ENCODE measurements at places on chromosomes 3 and 15. TPM values are rescaled to one million over a fixed set of nuclear protein-coding genes. Genes with fewer than 3 reads are reported as not detected.
A peak's percentile ranks its signal among the peaks of the same experiment; 100 is the strongest.

Gene RHOV
- 11.8 TPM for total RNA-seq

Gene SSUH2
- 2.2 TPM for total RNA-seq

DNA sequence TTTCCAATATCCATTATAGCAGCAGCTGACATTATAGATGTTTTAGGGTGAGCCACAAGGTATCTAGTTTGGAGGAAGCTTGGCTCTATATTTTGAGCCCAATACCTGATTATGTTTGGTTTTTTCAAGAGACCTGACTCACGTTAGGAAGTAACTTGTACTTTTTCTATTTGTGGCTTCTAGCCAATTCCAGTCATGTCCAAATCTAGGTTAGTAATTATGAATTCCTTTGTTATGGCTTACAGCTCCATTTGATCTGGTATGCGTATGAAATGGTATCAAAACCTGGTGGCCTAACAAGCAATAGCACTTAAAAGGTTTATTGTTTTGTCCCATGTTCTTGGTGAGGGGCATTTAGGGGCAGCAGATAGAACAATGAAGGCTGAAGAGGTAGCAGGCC is 115.9 kb downstream of the TOP2B start:
- no peak for DNase-seq

GRCh38 chr3:40715551-40715950 is 190.8 kb downstream of the ZNF621 start:
- DNase-seq = no peak

GRCh38 chr3:64748244-64748904 is 60.6 kb upstream of the ADAMTS9 start:
- DNase-seq = no peak

DNA sequence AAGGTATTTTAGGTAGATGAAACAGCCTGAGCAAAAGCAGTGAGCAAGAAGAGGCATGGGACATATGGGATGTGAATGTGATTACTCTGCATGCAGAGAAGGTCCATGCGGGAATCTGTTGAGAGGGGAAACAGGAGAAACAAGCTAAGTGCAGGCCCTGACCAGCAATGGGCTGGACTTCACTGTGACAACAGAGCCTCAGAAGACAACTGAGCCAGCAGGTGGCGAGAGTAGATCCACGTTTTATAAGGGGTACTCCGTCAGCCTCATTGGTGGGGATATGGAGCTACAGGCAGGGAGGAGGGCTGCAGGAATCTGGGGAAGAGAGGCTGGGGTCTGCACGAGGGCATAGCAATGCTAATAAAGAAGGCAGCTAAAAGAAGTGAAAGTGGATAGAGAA is 405.9 kb upstream of the LMCD1 start:
- DNase-seq = peak; percentile 9

Gene LNP1
- total RNA-seq = 6.3 TPM

- no peak for DNase-seq
Observed at GRCh38 chr3:56980243-56980642, 80.2 kb upstream of the SPATA12 start.

DNA sequence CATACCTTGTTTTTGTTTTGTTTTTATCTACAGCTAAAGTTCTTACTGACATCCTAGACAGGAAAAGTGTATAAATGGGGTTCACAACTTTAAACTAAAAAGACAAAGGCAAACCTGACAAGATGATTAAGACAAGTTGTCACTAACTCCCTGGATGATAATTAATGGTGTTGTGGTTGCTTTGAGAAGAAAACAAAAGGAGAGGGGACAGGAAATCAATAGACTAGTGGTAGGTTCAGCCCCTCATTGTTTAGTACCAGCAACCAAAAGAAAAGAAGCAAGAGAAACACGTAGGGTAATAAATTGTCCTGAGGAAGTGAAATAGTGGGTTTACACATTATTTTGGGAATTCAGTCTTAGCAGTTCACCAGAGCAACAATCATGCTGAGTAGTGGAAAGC is 78.8 kb downstream of the BFSP2 start:
- DNase-seq = no peak

DNA sequence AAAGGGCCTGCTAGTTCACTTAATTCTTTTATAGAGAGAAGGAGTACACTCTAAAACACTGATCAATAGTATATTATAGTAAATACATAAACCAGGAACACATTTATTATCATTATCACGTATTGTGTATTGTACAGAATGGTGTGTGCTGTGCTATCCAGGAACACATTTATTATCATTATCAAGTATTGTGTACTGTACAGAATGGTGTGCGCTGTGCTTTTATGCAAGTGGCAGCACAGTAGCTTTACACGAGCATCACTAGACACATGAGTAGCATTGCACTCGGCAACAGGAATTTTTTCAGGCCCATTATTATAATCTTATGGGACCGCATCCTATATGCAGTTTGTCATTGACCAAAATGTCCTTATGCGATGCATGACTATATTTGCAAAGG is 20.9 kb upstream of the MUC20 start:
- DNase-seq = no peak

DNA sequence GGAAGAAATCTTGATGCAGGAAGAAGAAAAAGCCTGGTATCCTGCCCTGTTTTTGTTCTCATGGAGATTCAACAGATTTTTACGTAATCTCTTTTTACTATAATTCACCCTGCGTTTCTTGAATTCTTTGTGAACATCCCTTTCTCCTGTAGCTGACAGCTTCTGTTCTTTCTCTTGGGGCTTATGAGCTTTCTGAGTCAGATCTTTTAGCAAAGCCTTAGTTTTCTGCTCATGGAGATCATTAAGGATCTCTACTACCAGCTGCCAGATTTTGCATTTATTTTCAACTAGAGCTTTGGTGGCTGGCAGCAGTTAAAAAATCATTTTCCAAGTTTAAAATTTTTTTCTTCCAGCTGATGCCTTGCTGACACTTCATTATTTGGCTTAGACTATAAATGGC is 51.6 kb downstream of the MOBP start:
- peak; percentile 39 for DNase-seq

- no peak for DNase-seq
Observed at GRCh38 chr3:25027650-25028049, 400.4 kb upstream of the RARB start.

DNA sequence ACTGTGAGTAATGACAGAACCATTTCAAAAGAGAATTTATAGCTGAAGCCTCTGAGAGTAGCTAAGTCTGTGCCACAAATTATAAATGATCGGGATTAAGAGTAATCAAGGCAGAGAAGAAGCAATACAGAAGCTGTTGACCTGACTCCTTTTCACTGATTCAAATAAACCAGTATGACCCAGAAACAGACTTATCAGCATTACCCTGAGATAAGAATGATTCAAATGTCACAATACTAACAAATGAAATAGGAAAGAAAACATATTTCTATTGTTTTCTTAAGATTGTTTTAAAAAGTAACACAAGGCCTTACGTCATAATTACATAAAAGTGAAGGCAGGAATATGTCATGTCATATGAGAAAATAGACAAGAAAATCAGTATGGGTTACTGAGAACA is 1534.6 kb downstream of the SI start:
- DNase-seq = no peak

DNA sequence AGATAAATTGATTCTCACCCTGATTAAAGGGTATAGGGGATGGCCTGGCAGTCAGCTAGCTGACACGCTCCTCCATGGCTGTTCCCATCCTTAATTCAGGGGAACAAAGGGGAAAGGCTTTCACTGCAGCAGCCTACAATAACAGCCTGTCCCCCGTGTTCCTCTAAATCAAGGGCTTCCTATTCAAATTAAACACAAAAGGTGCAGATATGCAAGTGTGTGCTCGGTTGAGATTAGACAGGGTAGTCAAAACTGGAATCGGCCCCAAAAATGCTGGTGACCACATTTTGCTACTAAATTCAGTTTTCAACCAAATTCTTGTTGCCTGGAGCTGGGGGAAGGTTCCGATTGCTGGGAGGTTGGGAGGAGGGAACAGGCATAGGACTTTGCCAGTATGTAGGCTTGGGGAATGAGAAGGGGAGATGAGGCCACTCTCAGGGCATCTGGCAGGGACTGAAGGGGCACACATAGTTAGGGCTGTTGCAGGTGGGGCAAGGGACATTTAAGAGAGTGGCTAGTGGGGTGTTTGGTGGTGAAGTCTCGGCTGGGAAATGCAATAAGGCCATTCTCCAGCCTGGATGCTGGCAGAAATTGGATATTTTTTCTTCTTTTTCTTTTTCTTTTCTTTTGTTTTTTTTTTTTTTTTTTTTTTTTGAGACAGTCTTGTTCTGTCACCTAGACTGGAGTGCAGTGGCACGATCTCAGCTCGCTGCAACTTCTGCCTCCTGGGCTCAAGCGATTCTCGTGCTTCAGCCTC is 32.9 kb upstream of the CTSH start:
- no peak for DNase-seq

Gene GOLGA8S
- 0.21 TPM for total RNA-seq

- no peak for DNase-seq
Observed at GRCh38 chr3:71117572-71118247, 465.8 kb downstream of the FOXP1 start.

- DNase-seq = no peak
Observed at GRCh38 chr3:136186344-136186743, 9.8 kb downstream of the MSL2 start.

DNA sequence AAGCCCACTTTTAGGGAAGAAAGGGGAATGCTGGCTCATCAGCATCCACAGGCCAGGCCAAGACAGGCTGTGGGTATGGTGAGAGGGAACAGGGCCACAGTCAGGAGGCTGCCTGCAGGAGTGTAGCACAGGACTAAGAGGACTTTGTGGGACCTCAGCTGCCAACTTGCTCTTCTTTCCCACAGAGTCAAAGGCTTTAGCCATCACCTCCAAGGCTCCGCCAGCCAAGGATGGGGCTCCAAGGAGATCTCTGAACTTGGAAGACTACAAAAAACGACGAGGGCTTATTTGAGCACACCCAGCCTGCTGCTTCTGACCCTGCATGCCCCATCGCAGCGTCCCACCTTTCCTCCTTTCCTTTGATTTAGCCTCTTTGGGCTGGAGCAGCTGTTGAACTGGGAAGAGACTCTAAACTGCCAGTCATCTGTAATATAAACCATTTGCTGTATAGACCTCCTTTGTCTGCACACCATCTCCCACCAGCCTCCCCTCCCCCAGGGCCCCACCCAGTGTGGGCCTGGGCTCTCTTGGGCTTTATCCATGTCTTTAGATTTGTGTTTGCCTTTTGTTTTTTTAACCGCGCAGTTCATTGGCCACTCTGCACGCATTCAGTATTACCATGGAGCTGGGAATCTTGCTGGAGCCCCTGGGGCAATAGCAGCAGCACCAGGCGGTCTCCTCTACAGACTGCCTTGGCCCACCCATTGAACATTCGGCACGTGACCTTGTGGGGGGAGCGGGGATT is 13.1 kb upstream of the ITPKA start:
- no peak for DNase-seq

Gene BOC
- total RNA-seq = 95.9 TPM

GRCh38 chr3:51671734-51672475 is 853 bp downstream of the TEX264 start:
- DNase-seq = peak; percentile 62

DNA sequence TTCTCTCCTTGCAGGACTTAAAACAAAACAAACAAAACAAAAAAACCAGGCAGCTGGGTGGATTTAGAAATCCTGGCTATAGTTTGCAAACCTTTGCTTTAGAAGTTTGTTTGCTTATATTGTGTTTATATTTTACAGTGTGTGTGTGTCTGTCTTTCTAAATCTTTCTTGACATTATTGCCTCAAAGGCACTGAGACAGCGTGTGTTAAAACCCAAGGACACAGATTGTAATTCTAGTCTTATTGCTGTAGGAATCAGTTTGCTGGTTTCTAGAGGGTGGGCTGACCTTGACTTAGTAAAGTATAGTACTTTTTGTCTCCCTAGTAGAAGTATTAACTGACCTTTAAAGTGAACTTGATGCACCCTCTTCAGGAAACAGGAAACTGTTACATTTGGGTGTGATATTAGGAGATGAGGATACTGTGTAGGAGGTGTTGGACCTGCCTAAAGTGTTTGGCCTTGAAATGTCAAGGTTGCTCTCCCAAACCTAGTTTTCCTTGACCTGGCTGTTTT is 71.0 kb downstream of the TCF12 start:
- no peak for DNase-seq

- no peak for DNase-seq
Observed at GRCh38 chr15:74799255-74799855, 13.3 kb upstream of the LMAN1L start.

Gene FOXP1
- total RNA-seq = 66.4 TPM

Gene PP2D1
- total RNA-seq = not detected

- DNase-seq = no peak
Observed at GRCh38 chr3:39407773-39408492, 1.4 kb downstream of the RPSA start.

GRCh38 chr15:56126409-56126808 is 117.3 kb downstream of the RFX7 start:
- DNase-seq = no peak

GRCh38 chr3:141789281-141789680 is 26.1 kb downstream of the GRK7 start:
- no peak for DNase-seq

Gene ST8SIA2
- 12.7 TPM for total RNA-seq

Gene CRABP1
- total RNA-seq = 21.6 TPM

DNA sequence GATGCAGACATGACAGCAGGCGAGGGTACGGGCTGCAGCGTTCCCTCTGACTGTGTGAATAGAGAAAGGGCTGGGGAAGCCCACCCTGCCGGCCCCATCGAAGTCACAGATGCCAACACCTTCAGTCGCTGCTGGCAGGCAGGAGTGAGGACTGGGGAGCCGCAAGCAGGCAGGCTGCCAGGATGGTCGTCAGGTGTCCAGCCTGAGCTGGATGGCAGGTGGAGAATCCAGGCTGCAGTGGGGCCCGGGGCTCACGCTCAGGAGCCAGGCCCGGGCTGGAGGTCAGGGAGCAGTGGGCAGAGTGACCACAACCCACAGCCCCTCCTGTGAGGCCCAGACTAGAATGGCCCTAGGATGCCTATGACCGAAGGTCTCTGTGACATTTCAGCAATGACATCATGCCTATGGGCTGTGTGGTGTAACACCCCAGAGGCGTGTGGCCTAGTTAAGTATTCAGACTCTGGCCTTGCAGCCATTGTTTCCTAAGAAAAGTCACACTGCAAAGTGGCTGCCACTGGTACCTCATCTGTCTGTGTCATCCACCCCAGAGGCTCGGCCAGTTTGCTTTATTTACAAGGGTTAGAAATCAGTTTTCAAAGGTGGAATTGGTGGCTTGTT is 15.7 kb downstream of the PRR23E start:
- DNase-seq = no peak

GRCh38 chr15:98770984-98771383 is 122.6 kb downstream of the IGF1R start:
- no peak for DNase-seq

DNA sequence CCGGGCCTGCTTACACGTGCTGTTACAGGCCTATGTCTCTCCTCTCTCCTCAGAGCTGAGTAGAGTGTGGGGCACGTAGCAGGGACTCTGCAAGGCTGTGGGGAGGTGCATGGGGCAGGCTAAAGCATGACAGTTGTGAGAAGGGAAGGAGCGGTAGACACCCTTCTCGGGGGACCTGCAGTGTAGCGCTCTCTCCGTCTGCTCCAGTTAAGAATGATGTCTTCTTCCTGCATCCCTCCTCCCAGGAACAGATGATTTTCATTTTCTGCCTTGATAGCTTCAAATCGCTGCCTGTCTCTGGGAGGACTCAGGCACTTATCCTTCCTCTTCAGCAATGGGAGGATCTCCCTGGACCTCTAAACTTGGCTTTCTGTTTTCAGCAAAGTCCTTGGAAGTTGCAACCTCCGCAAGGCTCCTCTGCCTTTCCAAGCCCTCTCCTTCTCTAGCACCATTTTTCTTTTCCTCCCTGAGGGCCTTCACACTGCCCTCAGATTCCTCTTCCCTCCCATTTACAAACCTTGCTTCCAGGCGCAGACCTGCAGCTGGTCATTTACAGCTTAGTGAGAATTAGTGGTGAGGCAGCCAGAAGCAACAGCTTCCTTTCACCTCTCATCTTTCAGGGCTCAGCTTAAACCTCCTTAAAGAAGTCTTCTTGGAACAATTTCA is 23.4 kb upstream of the TLE3 start:
- DNase-seq = peak; percentile 68

- no peak for DNase-seq
Observed at GRCh38 chr3:24202071-24202470, 257.0 kb downstream of the NR1D2 start.
